Myocyte (in vitro differentiated cells): ENCODE measurements at places on chromosomes 2 and 18. TPM values are rescaled to one million over a fixed set of nuclear protein-coding genes. Genes with fewer than 3 reads are reported as not detected.

GAL3ST2 gene
- total RNA-seq: 0.47 TPM in 1 of 2 replicates, not detected in the other

LCT gene
- 0.16 TPM in 1 of 2 replicates, not detected in the other for total RNA-seq

FASTKD1 gene
- 24.8 and 31.1 TPM in 2 replicates for total RNA-seq

TPO gene
- total RNA-seq: not detected in 2 replicates

CABYR gene
- total RNA-seq: 1.4 TPM in 2 replicates

DAW1 gene
- total RNA-seq: not detected in 2 replicates

REEP1 gene
- total RNA-seq: 67.8 and 90.1 TPM in 2 replicates

TOGARAM2 gene
- total RNA-seq: 1.0 and 1.7 TPM in 2 replicates

FOXD4L1 gene
- 0.26 and 0.43 TPM in 2 replicates for total RNA-seq

ARHGAP25 gene
- not detected in 2 replicates for total RNA-seq

CCDC74A gene
- 7.8 and 8.5 TPM in 2 replicates for total RNA-seq

ASTL gene
- total RNA-seq: not detected in 2 replicates

AFF3 gene
- total RNA-seq: under 0.01 TPM in 1 of 2 replicates, not detected in the other

BOLL gene
- 0.16 and 2.4 TPM in 2 replicates for total RNA-seq

CYP27C1 gene
- total RNA-seq: 0.45 and 0.62 TPM in 2 replicates

HOXD12 gene
- total RNA-seq: not detected in 2 replicates

UPP2 gene
- not detected in 2 replicates for total RNA-seq

USP40 gene
- total RNA-seq: 23.4 and 32.9 TPM in 2 replicates

TEKT4 gene
- total RNA-seq: not detected in 2 replicates

CLASP1 gene
- total RNA-seq: 42.4 and 43.9 TPM in 2 replicates

SPC25 gene
- total RNA-seq: 0.24 TPM in 1 of 2 replicates, not detected in the other

CNTNAP5 gene
- total RNA-seq: not detected in 2 replicates

TRIM43 gene
- total RNA-seq: not detected in 2 replicates

RFTN2 gene
- 6.2 and 6.8 TPM in 2 replicates for total RNA-seq

TANC1 gene
- total RNA-seq: 19.1 and 20.1 TPM in 2 replicates

ABI2 gene
- total RNA-seq: 24.0 and 42.4 TPM in 2 replicates

ST6GAL2 gene
- total RNA-seq: not detected in 2 replicates

PLEK gene
- not detected in 2 replicates for total RNA-seq

KLHL41 gene
- total RNA-seq: 1,702 and 1,869 TPM in 2 replicates

SNED1 gene
- 12.5 and 18.5 TPM in 2 replicates for total RNA-seq

UGT1A10 gene
- total RNA-seq: not detected in 2 replicates

BOK gene
- total RNA-seq: 69.7 and 114 TPM in 2 replicates

RIT2 gene
- total RNA-seq: not detected in 2 replicates

SKA1 gene
- total RNA-seq: 0.10 and 0.11 TPM in 2 replicates

IL36G gene
- not detected in 2 replicates for total RNA-seq

CYP26B1 gene
- 0.10 and 0.19 TPM in 2 replicates for total RNA-seq

INHBB gene
- 0.27 and 0.36 TPM in 2 replicates for total RNA-seq

CRYGD gene
- not detected in 2 replicates for total RNA-seq

LBX2 gene
- 0.68 and 1.5 TPM in 2 replicates for total RNA-seq

FAM237A gene
- total RNA-seq: not detected in 2 replicates

TMEM200C gene
- total RNA-seq: not detected in 2 replicates

GBX2 gene
- 0.26 TPM in 1 of 2 replicates, not detected in the other for total RNA-seq

ABHD1 gene
- total RNA-seq: not detected in 2 replicates

SIX2 gene
- 62.3 and 68.8 TPM in 2 replicates for total RNA-seq

CFC1 gene
- total RNA-seq: not detected in 2 replicates

CHRNG gene
- total RNA-seq: 697 and 1,132 TPM in 2 replicates

ABCG8 gene
- not detected in 2 replicates for total RNA-seq

TTC21B gene
- 15.8 and 24.4 TPM in 2 replicates for total RNA-seq

CDCA7 gene
- total RNA-seq: 0.16 and 0.70 TPM in 2 replicates

HOXD4 gene
- not detected in 2 replicates for total RNA-seq

LRRC30 gene
- total RNA-seq: not detected in 2 replicates

HNRNPA3 gene
- 29.2 and 29.6 TPM in 2 replicates for total RNA-seq

ASB18 gene
- 0.24 and 0.31 TPM in 2 replicates for total RNA-seq
